IPS-NIHi11 (cell line): ENCODE measurements at places on chromosomes 2 and 18.

DNA sequence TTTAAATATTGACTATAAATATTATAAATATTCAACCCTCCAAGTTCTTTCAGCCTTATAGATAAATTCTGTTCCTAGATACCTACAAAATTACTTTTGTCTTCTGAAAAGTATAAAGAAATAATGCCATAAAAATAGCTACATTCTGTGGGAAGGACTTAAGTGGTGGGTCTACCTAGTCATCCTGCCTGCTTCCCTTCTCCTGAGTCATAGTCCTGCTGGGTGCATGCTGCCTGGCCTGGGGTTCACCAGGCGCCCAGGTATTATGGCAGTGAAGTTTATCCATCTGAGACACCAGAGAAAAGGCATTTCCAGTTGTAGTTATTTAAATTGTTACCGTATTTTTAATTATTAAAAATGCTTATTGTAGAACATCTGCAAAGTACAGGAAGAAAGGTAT, 167.5 kb downstream of the SLC39A10 start:
- no peak for DNase-seq

GRCh38 chr2:158478237-158478636, 21.5 kb downstream of the PKP4 start:
- no peak for DNase-seq

DNA sequence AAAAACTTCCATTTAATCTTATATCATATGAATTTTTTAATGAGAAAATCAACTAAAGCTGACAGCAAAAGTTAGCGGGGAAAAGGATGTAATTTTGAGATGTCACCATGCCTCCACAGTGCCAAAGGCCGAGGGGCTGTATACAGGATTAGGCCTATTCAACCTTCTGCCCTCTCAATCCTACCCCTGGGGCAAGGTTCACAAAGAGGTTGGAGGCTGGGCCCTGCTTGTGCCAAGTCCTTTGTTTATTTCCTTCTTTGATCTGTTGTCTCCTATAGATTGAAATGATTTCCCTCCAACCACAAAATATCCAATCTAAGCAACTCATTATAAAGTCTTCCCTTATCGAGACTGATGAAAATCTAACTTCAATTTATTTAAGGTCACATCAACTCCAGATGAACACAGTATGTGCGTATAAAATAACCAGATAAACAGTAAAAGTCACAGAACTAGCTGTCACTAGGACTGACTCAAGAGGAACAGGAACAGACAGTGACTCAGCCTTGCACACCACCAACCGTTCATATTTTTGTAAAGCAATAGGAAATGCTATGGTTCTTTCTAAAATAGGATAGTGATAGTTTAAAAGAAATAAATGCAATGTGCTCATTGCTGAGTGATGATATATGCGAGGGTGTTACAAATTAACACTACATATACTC, 95.8 kb downstream of the SLC25A12 start:
- no peak for DNase-seq

GRCh38 chr2:142190805-142191204, 60.0 kb upstream of the LRP1B start:
- DNase-seq = no peak

GRCh38 chr2:63589148-63589958, 590 bp downstream of the MDH1 start:
- DNase-seq = peak; percentile 13

DNA sequence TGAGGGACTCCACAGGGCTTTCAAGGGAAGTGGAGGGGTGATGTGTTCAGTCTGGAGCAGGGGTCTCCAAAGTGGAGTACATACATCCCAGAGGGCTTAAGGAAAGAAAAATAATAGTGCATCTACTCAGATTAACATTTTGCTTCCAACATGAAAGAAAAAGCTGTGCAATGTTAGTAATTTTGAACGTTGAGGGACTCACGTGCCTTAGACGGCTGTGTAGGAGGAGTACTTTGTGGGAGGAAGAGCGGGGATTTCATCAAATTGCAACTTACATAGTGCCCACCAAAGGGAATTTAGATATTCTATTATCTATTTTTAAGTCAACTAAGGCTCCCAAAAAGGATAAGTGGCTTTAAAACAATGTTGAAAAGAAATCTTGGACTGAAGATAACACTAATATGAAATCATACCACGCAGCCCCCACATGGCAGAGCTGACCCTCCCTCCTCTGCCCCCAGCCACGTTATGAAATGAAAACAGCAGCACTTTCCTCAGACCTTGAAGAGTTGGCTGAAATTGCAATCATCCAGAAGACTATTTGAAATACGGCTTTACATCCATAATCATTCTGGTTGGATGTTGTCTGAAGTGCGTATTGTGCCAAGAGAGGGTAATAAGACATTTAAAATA, 42.9 kb downstream of the MEX3C start:
- no peak for DNase-seq

DNA sequence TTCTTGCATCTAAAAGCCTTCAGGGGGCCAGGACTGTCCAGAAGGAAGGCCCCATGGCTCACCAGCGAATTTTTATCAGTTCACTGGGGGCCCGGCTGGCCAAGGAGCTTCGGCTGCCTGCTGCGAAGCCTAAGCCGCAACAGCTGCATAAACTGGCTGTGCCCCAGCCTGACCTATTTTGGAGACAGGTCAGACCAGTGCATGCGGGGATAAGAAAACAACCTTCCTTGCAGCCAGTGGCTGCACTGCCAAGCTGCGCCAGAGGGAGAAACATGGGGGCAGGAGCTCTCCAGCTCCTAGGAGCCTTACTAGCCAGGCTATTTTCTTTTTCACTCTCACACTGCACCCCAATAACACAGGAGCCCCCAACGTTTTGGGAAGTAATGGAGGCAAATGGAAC, 15.2 kb downstream of the PAX3 start:
- peak; percentile 54 for DNase-seq
